ENCODE measurements at places on chromosomes 12 and 14.

DNA sequence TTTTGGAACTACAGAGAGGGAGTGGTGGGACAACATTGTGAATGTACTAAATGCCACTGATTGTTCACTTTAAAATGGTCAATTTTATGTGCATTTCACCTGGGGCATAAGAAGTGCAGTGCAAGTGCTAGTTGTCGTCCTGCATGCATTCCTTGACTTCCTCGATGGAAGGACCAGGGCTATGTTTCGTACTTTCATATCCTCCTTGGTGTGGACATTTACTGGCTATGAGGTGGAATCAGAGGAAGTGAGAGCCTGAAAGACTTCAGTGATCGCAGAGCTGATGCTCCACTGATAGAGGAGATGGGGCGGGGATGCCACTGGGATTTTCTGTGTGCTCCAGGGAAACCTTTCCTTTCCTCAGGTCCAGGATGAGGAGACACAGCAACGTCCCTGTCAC is 54.1 kb upstream of the DDX11 start:
- H3K27me3 ChIP-seq, result no peaks in the 10 kb centered on the region
- H3K36me3 ChIP-seq, result no peaks in the 10 kb centered on the region
- H3K4me3 ChIP-seq, result no peak overlapping the region
- DNase-seq, result no peak
- no peaks in the 10 kb centered on the region for H3K4me1 ChIP-seq

GRCh38 chr12:56578983-56579546 is 51.1 kb downstream of the BAZ2A start:
- no peak overlapping the region for H3K4me3 ChIP-seq
- H3K27ac ChIP-seq, result no peak overlapping the region
- DNase-seq, result no peak

DNA sequence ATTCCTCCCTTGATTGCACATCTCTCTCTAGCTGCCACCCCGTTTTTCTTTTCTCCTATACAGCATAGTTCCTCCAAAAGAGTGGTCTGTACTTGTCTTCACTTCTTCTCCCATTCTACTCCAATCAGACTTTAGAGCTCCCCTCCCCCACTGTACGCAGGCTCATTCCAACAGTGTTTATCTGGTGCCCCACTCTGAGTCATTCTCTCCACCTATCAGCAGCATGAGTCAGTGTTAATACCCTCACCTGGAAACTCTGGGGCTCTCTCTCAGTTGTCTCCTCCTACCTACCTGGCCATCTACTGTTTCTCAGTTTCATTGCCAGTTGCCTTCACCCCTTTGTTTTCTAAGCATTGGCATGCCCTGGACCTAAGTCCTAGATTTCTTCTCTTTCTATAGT is 175.1 kb upstream of the ARHGAP5 start:
- no peak overlapping the region for H3K4me3 ChIP-seq
- H3K4me1 ChIP-seq, result no peaks in the 10 kb centered on the region
- no peaks in the 10 kb centered on the region for H3K27me3 ChIP-seq
- H3K36me3 ChIP-seq, result no peaks in the 10 kb centered on the region
- peak; percentile 70 for DNase-seq

- no peak overlapping the region for H3K4me3 ChIP-seq
- H3K27ac ChIP-seq, result no peak overlapping the region
- H3K27me3 ChIP-seq, result no peaks in the 10 kb centered on the region
Measured at GRCh38 chr14:68278576-68279436, 459.2 kb downstream of the RAD51B start.

DNA sequence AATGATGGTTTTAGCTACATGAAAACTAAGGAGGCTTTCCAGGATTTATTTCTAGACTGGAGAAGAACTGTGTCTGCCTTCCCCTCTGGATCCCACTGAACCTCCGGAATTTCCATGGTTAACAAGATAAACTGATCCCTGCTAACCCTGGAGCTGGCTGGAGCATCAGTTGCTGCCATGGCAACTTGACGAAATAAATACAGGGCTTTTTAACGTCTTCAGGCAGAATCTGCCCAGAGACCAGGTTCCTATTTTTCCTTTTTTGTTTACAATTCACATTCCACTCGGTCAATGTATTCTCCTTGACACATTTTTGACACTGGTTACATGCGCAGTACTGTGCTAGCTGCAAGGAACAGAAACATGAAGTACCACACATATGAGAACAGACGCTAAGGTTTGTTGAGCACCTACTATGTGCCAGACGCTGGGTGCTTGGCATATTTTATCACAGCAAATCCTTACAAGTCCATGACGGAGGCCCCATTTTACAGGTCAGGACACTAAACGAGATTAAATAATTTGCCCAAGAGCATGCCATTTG is 1.7 kb downstream of the C14orf132 start:
- H3K27me3 ChIP-seq, result no peaks in the 10 kb centered on the region
- H3K36me3 ChIP-seq, result no peaks in the 10 kb centered on the region
- peak; percentile 68 for DNase-seq
- H3K4me3 ChIP-seq, result no peak overlapping the region
- H3K4me1 ChIP-seq, result no peaks in the 10 kb centered on the region

DNA sequence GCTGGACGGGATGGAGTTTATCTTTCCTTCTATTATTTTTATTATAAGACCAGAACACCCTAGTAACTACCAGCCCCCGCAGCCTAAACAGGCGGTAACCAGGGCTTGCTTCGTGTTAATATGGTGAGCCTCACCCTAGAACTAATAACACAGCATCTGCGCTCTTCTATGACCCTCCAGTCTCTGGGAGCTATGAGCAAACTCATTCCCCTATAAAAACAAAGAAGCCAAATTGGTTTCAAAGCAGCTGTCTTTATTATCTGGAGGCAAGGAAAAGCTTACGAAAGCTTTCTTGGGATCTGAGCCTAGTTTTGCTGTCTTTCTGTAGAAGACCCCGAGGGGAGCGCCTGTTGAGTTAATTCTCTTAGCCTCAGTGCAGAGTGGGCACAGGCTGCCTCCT is 85.0 kb downstream of the TBX5 start:
- H3K36me3 ChIP-seq, result no peaks in the 10 kb centered on the region
- H3K4me1 ChIP-seq, result no peaks in the 10 kb centered on the region
- H3K27me3 ChIP-seq, result no peaks in the 10 kb centered on the region

DNA sequence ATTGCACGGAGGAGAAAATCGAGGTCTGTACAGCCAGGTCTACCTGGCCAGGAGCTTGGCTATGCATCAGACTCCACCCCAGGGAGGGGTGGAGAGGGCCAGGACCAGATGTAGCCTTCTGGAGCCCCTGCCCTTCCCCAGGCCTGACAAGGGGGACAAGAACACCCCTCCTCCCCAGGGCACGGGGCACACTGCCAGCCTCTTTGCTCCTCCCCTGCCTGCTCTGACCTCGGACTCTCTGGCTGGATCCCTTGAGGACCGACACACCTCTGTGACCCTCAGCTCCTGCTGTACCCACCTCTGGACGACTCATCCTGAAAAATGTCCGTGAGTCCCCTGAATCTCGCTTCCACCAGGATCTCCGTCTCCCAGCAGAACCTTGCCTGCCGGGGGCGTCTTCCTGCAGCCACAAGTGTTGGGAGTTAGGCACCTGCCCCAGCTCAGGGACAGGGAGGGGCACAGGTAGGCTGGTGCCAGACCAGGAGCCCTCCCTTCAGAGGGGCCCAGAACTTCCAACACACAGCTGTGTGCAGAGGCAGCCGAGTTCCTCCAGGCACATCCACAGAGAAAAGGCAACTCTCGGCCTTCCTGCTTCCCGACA is 21.8 kb downstream of the AHNAK2 start:
- no peak overlapping the region for H3K27ac ChIP-seq
- H3K36me3 ChIP-seq, result no peaks in the 10 kb centered on the region
- no peaks in the 10 kb centered on the region for H3K4me1 ChIP-seq

DNA sequence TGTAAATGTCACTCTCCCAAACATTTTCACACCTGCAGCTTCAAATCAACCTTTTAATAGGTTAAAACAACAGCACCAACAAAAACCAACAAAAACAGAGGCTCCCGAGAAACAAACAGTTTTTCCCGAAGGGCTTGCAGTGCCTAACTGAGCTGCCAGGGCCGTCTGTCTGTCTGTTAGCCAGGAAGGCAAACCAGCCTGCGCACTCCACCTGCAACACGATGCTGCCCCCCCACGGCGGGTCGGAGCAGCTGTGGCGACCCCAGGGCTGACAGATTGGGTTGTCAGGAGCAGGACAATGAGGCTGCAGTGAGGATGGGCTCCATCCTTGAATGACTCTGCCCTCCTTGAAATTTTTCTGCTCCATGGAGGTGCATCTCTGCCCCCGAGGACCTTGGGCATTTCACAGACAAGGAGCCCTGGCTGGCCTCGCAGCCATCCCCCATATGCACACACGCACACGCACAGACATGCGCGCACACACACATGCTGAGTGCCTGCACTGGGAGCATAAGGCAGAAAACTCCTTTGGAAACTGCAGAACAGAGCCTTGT is 2.6 kb downstream of the RTL1 start:
- peak; percentile 79 for DNase-seq
- no peaks in the 10 kb centered on the region for H3K36me3 ChIP-seq
- no peak overlapping the region for H3K27ac ChIP-seq
- no peaks in the 10 kb centered on the region for H3K27me3 ChIP-seq
- H3K4me1 ChIP-seq, result peaks cover 8% of the 10 kb centered on the region
- H3K4me3 ChIP-seq, result peak overlapping the region; percentile 32

GRCh38 chr12:123391546-123392343 is 7.8 kb downstream of the KMT5A start:
- H3K4me3 ChIP-seq, result no peak overlapping the region
- H3K27ac ChIP-seq, result no peak overlapping the region
- no peaks in the 10 kb centered on the region for H3K27me3 ChIP-seq

GRCh38 chr14:75303381-75303789 is 24.8 kb downstream of the FOS start:
- H3K27me3 ChIP-seq, result no peaks in the 10 kb centered on the region
- no peak overlapping the region for H3K4me3 ChIP-seq
- DNase-seq, result peak; percentile 82
- no peak overlapping the region for H3K27ac ChIP-seq
- no peaks in the 10 kb centered on the region for H3K36me3 ChIP-seq
- peaks cover 5% of the 10 kb centered on the region for H3K4me1 ChIP-seq

- no peak overlapping the region for H3K4me3 ChIP-seq
- no peak overlapping the region for H3K27ac ChIP-seq
- no peaks in the 10 kb centered on the region for H3K27me3 ChIP-seq
- no peak for DNase-seq
- H3K4me1 ChIP-seq, result no peaks in the 10 kb centered on the region
- no peaks in the 10 kb centered on the region for H3K36me3 ChIP-seq
Measured at GRCh38 chr12:26863515-26863914, 30.5 kb upstream of the ITPR2 start.

GRCh38 chr12:68538726-68539614 is 71.7 kb upstream of the RAP1B start:
- DNase-seq, result peak; percentile 87
- H3K36me3 ChIP-seq, result no peaks in the 10 kb centered on the region
- no peaks in the 10 kb centered on the region for H3K27me3 ChIP-seq
- no peak overlapping the region for H3K4me3 ChIP-seq
- H3K4me1 ChIP-seq, result no peaks in the 10 kb centered on the region

- no peak for DNase-seq
- no peaks in the 10 kb centered on the region for H3K27me3 ChIP-seq
- peaks cover 8% of the 10 kb centered on the region for H3K36me3 ChIP-seq
- H3K27ac ChIP-seq, result no peak overlapping the region
- H3K4me1 ChIP-seq, result no peaks in the 10 kb centered on the region
- H3K4me3 ChIP-seq, result no peak overlapping the region
Measured at GRCh38 chr12:111656016-111656415, 29.7 kb downstream of the BRAP start.

- peak; percentile 84 for DNase-seq
- no peak overlapping the region for H3K4me3 ChIP-seq
- no peaks in the 10 kb centered on the region for H3K27me3 ChIP-seq
- peaks cover 9% of the 10 kb centered on the region for H3K4me1 ChIP-seq
Measured at GRCh38 chr12:116385486-116386217, 108.2 kb upstream of the MED13L start.

GRCh38 chr12:22477894-22478287 is 66.5 kb downstream of the C2CD5 start:
- no peak for DNase-seq
- H3K36me3 ChIP-seq, result no peaks in the 10 kb centered on the region
- H3K27ac ChIP-seq, result no peak overlapping the region
- no peak overlapping the region for H3K4me3 ChIP-seq
- H3K27me3 ChIP-seq, result no peaks in the 10 kb centered on the region
- no peaks in the 10 kb centered on the region for H3K4me1 ChIP-seq

GRCh38 chr12:54294152-54294952 is 6.5 kb downstream of the NFE2 start:
- no peaks in the 10 kb centered on the region for H3K27me3 ChIP-seq
- H3K36me3 ChIP-seq, result no peaks in the 10 kb centered on the region
- no peak overlapping the region for H3K4me3 ChIP-seq
- H3K4me1 ChIP-seq, result no peaks in the 10 kb centered on the region
- H3K27ac ChIP-seq, result no peak overlapping the region

GRCh38 chr14:52951681-52952554 is 1.1 kb upstream of the FERMT2 start:
- peak overlapping the region; percentile 49 for H3K4me3 ChIP-seq
- H3K36me3 ChIP-seq, result no peaks in the 10 kb centered on the region
- peak; percentile 92 for DNase-seq
- H3K27ac ChIP-seq, result peak overlapping the region; percentile 97
- H3K4me1 ChIP-seq, result peaks cover 13% of the 10 kb centered on the region

DNA sequence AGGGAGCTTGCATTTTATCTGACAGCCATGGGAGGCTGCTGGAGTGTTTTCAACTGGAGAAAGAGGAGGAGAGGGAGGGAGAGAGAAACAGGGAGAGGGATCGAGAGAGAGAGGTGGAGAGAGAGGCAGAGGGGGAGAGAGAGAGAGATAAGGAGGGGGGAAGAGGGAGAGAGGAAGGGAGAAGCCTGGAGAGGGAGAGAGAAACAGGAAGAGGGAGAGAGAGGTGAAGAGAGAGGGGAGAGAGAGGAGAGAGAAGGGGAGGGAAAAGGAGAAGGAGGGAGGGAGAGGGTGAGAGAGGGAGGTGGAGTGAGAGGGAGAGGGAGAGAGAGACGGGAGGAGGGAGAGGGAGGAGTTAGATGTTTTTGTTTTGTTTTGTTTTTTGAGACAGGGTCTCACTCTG is 45.6 kb downstream of the DNAH10 start:
- peak; percentile 18 for DNase-seq
- H3K27me3 ChIP-seq, result no peaks in the 10 kb centered on the region
- H3K4me3 ChIP-seq, result no peak overlapping the region
- no peak overlapping the region for H3K27ac ChIP-seq
- no peaks in the 10 kb centered on the region for H3K36me3 ChIP-seq

DNA sequence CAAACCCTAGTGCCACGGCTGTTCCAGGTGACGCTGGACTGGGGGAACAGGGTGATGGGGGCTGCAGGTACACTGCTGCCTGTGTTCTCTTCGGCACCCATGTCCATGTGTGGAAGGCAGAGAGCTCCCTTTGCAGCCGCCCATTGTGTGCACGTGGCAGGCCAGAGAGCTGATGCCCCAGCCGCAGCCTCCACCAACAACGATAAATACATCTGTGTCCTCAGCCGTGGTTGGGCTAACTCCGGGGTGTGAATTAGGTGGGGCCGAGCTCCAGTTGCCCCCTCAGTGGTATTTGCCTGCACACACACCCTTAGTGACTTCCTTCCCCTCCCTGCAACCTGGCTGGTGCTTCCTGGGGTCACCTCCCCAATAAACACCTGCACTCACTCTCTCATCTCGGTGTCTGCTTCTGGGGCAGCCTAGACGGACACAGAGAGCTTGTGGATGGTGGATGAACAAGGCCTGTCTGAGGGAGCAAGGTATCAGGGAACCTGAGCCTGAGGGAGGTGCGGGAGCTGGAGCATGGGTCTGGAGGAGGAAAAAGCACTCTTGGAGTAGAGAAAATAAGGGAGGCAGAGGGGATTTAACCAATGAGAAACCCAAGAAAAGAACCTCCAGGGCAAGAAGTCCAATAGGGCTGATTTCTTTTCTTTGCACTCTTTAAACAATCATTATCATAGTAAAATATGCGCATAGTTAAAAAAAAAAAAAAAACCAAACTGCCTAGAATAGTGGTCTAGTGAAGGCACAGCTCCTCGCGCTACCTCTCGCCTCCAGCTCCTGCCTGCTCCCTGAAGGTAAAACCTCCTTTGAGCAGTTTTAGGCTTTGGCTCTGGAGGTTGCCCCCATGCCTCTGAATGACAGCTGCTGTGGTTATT is 112.6 kb downstream of the ZNF664 start:
- H3K4me3 ChIP-seq, result no peak overlapping the region
- no peaks in the 10 kb centered on the region for H3K27me3 ChIP-seq
- H3K4me1 ChIP-seq, result no peaks in the 10 kb centered on the region
- no peak for DNase-seq
- no peak overlapping the region for H3K27ac ChIP-seq

Data from mesendoderm (in vitro differentiated cells).